ENCODE measurements at places on chromosomes 5 and 9. TPM values are rescaled to one million over a fixed set of nuclear protein-coding genes. Genes with fewer than 3 reads are reported as not detected.

DNA sequence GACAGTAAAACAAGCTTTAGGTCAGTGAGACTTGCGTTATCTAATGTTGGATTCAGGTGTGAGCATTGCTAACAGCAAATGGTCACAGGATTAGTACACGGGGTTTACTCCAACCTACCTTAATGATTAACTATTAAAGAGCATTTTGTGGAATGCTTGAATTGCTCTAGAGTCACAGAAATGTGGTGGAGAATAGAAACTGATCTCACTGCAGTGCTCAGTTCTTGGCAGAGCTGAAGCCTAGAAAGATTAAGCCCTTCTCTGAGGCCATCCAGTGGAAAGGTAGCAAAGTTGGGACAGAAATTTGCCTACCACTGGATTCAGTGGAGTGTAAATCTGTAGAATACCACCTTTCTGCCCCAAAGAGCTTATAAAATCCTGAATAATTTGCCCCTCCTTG lies 60.9 kb downstream of the ICE1 start:
- no peak for DNase-seq

GRCh38 chr5:122493091-122494021 lies 181.3 kb downstream of the SNCAIP start:
- DNase-seq: no peak

DNA sequence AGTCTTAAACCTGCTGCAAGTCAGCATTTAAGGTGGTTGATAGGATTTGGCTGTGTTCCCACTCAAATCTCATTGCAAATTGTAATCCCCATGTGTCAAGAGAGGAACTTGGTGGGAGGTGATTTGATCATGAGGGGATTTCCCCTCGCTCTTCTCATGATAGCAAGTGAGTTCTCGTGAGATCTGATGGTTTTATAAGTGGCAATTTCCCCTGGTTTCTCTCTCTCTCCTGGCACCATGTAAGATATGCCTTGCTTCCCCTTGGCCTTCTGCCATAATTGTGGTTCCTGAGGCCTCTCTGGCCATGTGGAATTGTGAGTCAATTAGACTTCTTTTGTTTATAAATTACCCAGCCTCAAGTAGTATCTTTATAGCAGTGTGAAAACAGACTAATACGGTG lies 84.3 kb upstream of the SMC2 start:
- no peak for DNase-seq

DNA sequence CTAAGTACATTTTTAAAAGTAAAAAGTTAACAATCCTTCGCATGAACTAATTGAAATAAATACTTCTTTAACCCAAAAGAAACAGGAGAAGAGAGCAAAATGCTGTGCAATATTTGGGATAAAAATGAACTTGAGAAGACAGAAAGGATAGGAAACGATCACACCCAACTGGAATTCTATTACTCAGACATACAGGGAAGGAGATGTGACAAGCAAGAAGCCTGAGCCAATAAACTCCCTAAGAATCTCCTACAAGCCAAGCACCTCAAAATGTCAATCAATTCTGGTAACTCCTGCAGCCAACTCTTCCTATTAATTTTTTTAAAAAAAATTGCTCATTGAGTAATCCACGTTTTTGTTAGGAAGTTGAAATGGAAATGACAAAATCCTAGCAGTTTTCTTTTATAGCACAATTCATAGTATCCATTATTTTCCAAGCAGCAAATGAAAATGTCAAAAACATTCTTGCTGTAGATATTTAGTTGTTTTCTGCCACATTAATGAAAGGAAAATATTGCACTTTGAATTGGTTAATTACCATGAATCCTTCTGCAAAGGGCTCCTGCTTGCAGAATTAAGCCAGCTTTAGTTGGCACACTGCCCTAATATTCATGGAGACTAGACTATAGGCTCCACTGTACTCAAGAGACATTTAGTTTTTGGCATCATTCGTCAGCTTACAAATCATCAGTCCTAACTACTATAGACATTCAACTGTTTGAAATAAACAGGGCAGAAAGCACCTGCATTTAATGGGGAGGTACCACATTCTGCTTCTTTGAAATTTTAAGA lies 89.0 kb downstream of the RFX3 start:
- peak; percentile 69 for DNase-seq

- no peak for DNase-seq
These were observed 109.3 kb upstream of the CPEB4 start for GRCh38 chr5:173778784-173779304.

DNA sequence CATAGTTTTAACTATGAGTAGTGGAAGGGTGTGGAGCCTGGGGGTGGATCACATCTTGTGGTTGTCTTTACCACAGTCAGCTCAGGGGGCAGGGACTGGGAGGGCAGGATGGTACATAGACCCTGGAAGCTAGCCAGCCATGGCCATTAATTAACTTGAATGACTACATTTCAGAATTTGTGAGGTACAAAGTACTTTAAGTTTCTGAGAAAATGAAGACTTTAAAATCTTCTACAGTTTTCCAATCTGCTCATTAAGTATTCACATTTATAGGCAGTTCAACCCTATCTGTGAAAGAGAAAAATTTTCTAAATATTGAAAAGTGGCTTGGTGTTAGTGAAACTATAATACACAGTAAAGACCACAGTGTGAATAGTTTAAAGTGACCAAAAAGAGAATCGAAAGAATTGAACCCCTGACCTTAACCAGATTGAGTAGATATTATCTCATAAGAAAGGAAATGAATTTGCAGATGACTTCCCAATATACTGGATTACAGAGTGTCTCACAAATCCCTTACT lies 234.2 kb upstream of the MEF2C start:
- DNase-seq: no peak

Gene MELK
- 9.8 TPM for total RNA-seq

Gene PRDM9
- total RNA-seq: not detected

Gene PROP1
- total RNA-seq: not detected
